ENCODE measurements at places on chromosomes 3 and 15.

GRCh38 chr15:63677778-63678177, 80.6 kb downstream of the FBXL22 start:
- no peak for DNase-seq

DNA sequence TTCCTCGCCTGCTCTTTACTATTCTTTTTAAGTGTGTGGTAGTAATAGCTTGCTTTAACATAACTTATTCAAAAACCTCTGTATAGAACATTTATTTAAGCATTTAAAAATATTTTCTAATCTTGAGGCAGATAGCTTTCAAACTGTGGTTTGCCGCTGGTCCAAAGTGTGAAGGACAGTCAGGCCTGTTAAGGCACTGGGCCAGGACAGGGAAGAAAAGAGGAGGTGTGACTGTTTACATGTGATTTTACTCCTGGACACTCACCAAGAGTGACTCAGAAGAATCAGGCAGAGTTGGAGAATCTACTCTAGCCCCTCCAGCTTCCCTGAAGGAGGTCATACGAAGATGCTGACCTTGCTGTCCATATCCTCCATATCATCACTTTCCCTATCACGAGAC, 44.7 kb downstream of the CEP152 start:
- DNase-seq: no peak

DNA sequence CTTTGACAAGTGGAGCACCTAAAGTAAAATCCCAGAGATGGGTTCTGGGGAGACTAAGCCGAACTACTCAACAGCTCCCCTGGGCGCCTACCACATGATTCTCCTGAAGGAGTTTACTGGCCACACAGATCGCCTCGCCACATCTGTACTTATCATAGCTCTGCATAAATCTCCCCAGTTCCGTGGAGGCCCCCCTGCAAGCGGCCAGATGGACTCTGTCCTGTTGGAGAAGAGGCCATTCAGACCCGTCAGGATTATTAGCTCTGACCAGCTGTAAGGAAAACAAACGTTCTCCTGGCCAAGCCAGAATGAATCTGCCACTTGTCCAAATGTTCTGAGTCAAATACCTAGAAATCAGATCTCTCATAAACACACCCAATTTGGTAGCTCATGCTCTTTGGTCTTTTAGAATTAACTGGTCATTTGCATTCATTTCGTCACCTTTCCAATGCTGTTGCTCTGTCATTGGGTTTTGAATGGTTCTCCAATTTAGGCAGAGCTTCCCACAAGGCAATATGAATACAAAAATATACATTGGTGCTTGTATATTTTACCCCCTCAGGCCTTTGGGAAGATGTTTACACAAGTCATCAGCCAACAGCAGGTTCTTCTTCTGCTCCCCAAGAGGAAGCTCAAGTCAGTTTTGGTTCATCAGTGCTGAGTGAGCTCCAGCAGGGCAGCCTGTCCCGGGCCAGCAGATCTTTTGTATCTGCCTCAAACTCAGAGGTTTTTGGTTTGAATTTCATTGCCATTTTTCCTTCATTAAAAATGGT, 124.5 kb downstream of the THSD4 start:
- no peak for DNase-seq

GRCh38 chr15:83108266-83109219, 1.1 kb downstream of the TM6SF1 start:
- DNase-seq: peak; percentile 98

GRCh38 chr3:183688874-183689273, 8.7 kb upstream of the YEATS2 start:
- DNase-seq: no peak

- peak; percentile 49 for DNase-seq
These were observed 1045.5 kb upstream of the NR2F2 start for GRCh38 chr15:95284933-95285421.

DNA sequence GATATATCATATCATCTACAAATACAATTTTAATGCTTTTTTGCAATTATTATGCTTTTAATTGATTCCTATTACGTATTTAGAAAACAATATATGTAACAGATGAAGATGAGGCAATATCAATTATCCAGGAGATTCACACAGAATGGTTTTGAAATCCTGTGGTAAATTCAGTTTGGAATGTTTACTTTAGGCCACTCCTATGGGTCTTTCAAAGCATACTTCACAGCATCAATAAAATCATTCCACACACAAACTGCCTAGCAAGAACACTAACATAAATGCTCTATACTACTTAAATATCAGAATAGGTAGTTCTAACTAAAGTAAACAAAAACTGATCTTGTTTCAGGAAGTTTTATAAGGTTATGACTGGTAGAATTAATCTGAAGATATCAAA, 90.5 kb downstream of the FAM227B start:
- no peak for DNase-seq

- no peak for DNase-seq
These were observed 23.8 kb downstream of the ITGA11 start for GRCh38 chr15:68407886-68408881.

DNA sequence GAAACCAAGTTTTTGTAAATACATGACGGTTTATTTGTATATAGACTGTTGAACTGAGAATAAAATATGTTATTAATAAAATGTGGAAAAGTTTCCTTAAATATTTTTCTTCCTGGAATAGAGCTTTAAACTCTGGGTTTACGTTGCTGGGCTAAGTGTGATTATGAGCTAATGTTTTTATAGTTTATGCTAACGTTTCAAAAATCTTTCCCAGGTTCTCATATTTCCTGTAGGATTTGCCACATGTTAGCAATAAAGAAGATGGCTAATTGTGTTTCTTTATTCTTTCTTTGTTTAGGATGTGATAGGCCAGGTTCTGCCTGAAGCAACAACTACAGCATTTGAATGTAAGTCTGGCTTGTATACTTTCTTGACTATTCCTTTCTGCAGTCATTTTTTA, 7.2 kb downstream of the MAP2K5 start:
- no peak for DNase-seq

DNA sequence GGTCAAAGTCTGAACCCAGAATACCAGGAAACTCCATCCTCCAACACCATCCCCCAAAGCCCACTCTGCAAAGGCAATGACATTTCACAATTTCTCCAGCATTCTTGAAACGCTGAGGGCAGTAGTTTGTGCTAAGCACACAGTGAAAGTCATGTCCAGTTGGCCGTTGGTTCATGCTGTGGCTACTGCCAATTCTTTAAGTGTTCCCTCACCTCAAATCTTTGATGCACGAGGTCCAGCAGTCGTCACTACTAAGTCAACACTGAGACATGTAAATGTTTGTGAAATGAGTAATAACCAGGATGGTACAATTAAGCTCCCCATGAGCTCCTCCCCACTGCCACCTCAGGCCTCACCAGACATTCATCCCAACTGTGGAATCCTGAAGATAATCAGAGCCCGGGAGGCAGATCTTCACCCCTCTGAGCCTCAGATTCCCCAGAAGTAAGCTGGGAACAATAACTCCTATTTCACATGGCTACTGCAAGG, 7.0 kb downstream of the SUCLG2 start:
- no peak for DNase-seq

- DNase-seq: no peak
These were observed 55.2 kb downstream of the AQR start for GRCh38 chr15:34914317-34914716.

GRCh38 chr3:52221141-52221562, 4.3 kb downstream of the TLR9 start:
- no peak for DNase-seq

DNA sequence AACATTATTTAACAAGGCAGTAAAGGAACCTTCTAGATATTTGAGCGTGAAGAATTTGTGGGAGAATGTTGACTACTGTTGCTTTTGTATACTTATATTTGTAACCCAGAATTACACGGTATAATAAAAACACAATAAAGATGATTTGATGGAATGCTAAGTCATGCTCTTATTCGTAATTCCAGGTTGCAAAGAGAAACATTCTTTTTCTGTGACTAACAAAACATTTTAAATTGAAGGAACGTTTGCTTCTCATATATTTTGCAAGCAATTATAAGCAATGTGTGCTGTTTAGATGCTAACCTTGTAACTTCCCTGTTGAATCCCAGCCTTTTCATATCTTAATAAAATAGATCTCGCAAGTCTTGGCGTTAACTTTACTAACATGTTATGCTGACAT, 124.4 kb upstream of the CGNL1 start:
- no peak for DNase-seq

- DNase-seq: no peak
These were observed 3.4 kb upstream of the SKOR1 start for GRCh38 chr15:67821784-67822440.

DNA sequence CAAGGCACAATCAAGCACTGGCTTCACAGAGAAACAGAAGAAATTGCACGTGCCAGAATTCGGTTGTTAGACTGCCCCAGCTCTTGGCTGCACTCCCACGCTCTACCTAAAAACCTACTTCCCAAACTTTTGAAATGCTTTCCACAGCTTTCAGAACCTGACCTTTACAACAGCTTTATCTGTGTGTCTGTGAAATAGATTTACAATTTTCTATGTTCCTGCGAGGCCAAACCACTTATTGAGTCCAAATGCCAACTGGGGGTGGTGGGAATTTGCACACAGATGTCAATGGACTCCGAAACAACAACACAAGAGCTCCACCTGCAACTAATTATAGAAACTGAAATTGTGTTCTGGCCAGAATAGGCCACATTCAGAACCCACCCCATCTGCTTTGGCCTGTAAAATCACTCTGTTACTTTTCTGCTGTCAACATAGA, 44.6 kb downstream of the ERC2 start:
- DNase-seq: no peak

GRCh38 chr15:94893091-94893490, 661.7 kb downstream of the MCTP2 start:
- DNase-seq: no peak

- no peak for DNase-seq
These were observed 20.5 kb upstream of the ATP10A start for GRCh38 chr15:25883463-25884259.

GRCh38 chr3:84960581-84960980, 1.8 kb downstream of the CADM2 start:
- DNase-seq: no peak

DNA sequence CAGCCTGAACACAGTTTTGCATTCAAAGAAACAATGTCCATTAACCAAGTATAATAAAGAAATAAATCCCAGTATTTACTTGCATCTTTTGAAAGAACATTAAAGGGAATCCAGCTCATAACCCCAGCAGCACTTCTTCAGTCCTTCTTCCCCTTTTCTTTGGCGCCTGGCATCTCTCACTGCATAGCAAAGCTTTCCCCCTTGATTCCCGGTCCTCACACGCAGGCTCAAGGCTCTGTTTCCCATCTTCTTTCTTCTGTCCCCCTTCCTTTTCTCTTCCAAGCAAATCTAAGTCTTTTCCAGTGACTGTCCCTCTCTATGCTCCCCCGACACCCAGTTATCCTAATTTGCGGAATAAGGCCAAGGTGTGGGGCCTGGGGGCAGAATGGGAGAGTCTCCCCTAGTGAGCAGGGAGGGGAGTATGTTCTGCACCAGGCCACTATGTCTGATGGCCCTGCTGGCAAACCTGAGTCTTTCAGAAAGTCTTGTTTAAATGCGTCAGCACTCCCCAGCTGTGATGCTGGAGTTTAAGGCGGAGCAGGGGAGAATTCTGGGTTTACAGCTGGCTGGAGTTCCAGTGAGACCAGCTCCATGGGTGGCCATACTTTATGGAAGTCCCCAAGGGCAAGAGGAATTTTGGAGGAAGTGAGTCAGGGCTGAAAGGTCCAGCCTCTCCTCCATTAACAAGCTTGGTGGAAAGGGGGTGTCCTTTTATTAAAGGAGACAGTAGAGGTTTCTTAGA, 42.1 kb downstream of the GOLGA6A start:
- no peak for DNase-seq

DNA sequence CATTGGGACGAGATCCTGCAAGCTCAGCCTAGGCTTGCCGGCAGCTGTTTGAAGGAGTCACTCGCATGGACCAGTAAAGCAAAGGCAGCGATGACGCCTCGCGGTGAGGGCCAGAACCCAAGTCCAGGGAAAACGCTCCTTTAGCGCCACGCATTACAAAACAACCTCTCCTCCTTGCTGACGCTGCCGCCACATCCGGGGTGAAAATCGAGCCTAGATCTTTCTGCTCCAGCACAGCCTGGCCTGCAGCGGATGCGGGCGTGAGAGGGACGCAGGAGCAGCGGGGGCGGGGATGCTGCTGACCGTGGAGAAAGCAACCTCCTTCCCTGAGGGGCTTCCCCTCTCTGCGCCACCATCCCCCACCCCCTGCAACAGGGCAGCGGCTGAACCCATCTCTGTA, 46.7 kb downstream of the CASR start:
- DNase-seq: no peak

DNA sequence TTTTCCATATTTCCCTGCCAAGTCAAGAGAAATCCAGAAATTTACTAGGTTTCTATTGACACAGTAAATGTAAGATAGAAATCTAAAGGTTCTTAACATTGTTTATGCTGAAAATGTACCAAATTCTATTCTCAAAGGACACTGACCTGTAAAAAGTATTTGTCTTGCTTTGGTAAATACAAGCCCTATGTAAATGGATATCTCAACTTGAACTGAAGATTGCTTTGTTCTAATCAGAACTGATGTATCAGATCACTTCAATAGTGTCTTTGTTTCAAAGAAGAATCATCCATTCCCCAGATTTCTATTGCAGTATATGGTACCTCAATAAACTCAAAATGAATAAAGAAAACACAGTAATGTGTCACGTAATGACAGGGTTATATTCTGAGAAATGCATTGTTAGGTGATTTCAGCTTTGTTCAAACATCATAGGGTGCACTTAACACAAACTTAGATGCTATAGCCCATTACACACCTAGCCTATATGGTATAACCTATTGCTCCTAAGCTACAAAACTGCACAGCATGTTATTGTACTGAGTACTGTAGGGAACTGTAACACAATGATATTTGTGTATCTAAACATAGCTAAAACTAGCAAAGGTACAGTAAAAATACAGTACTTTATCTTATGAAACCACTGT, 143.5 kb upstream of the NECTIN3 start:
- no peak for DNase-seq

DNA sequence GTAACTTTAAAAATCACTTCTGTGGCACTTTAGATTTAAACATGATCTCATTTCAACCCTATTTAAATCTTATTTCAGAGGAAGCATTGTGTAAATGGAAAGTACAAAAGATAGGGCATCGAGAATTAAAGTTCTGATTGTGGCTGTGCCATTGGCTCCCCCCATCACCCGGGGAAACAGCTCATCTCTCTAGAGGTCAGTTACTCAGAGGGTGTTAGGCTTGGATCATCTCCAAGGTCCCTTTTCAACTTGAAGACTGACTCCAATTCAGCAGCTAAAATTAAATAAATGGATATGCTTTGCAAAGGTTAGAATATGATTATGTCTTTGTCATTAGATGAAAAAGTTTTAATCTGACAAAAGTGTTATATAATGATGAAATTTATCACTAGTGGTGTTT, 20.1 kb downstream of the CADM2 start:
- no peak for DNase-seq

DNA sequence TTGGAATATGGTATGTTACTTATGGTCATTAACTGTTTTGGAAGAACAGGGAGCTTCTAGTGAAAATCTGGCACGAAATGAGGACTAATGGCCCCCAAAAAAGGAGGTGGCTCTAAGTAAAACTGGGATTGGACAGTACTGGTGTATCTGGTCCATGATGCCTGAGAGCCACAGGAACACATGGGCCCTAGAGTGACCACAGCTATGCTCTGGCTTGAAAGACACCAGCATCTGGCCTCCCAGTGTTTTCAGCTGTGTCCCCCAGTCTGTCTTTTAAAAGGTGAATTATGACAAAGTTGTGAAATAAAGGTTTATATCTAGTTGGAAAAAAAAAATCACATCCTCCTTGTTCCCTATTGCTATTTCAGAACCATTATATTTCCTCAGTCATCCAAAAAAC, 64.5 kb downstream of the GSK3B start:
- no peak for DNase-seq
